ENCODE measurements at places on chromosomes 13 and 19.

- no peak for DNase-seq
Measured at GRCh38 chr13:101552286-101552685, 99.8 kb downstream of the ITGBL1 start.

GRCh38 chr19:8206147-8207087, 2.8 kb upstream of the CERS4 start:
- no peak for DNase-seq

- DNase-seq, result no peak
Measured at GRCh38 chr13:31330236-31330635, 130.5 kb downstream of the B3GLCT start.

DNA sequence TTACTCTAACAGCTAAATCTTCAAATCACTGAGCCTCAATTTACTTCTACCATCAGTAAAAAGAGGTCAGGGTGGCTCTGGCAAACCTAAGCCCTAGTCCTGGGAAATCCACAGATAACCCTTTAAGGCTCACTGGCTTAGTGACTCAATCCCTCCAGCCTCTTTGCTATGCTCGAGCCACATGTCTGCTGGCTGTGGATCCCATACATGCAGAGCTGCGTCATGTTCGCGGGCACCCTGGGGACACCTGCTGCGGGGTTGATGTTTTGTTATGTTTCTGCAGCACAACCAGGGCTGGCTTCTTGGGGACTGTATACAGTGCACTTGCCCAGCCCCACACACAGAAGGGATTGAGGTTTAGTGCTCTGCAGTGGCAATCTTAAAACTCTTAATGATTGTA, 41.6 kb upstream of the C13orf42 start:
- no peak for DNase-seq

DNA sequence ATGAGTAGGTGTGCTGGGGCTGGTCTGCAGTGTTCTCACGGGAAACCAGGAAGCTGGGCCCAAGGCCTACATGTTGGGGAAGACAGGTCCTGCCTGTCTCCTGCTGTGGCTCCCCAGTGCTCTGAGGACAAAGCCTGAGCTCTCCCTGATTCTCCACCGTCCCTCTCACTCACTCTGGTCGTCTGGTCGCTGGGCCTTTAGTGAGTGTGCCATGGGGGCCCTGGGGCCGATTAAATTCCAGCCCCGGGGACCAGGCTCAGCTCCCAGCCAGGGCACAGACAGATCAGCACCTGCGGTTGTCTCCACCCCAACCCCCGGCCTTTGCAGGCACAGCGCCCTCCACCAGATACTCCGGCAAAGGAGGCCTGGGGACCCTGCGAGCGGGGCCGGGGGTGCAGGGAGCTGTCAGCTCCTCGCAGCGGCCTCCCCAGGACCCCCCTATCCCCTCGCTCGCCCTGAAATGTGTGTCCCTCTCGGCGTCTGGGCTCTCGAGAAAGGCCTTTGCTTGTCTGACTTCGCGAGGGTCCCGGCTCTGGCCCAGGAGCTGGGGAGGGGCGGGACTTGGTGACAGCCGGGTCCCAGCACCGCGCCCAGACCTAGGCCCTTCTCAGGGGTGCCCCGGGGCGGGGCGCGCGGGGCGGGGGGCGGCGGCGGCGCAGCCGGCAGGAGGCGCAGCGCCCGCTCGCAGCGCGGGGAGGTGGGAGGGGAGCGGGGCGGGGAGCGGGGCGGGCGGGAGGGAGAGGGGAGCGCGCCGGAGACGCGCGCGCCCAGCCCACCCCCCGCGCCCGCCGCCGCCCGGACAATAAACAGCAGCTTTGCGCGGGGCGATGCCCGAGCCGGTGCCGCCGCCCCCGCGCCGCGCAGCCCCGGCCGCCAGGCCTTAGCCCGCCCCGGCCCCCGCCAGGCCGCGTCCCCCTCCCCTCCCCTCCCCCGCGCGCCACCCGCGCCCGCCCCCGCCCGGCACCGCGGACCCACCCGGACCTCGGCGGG, at the start of gene PALM:
TSS of gene PALM (plus strand) at position 782 of the 990 bp plus-strand sequence. CDS start 212 bp downstream, outside the sequence.
- no peak for DNase-seq

DNA sequence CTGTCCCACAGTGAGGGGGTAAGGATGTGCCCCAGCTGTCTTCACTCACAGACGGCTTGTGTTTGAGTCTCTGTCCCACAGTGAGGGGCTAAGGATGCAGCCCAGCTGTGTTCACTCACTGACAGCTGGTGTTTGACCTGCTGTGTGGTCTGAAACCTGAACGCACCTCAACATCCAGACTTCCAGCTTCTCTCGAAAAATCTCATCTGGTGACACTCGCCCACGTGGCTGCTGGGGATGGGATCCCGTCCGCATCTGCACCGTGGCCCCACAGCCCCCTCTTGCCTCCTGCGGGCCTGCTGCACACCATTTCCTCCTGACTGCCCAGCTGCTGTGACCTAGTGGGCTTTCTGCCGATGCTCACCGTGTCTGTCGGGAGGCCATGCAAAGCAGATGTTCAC, 27.3 kb downstream of the CHAF1A start:
- DNase-seq, result no peak

DNA sequence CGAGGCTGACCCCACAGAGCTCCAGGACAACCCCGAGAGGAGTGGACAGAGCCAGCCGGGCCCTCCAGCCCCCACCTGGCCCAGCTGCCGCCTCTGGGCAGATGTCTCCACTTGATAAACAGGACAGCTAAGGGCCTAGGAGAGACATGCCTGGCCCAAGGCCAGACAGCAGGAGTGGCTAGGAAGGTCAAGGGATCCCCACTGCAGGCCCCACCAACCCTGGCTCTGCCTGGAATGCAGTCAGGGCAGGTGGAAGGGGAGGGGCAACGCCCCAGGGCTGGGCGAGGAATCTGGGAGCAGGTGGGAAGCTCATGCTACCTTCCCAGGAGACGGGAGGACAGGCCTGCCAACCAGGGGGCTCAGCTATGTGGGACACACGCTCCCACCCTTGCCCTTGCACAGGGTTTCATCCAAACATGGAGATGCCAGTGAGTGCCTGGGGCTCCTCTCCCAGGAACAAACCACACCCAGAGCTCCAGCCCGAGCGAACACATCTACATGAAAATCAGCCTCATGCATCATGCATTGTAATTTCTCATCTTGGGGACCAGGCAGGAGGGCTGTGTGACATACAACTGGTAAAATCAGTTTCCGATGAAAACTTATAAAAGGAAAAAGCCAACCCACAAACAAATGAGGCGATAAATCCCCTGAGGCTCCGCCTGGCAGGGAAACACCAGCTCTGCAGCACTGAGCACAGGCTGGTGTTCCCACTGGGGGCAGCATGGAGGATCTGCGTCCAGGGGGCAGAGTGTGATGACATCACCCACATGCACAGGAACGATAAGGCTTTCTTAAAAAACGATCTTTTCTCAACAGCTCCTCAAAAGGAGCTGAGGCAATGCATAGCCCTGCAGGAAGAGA, 25.0 kb downstream of the SH3GL1 start:
- DNase-seq, result no peak

- DNase-seq, result no peak
Measured at GRCh38 chr19:34975056-34975455, 11.0 kb upstream of the ZNF792 start.

GRCh38 chr19:48329167-48329891, 4.0 kb downstream of the EMP3 start:
- no peak for DNase-seq

DNA sequence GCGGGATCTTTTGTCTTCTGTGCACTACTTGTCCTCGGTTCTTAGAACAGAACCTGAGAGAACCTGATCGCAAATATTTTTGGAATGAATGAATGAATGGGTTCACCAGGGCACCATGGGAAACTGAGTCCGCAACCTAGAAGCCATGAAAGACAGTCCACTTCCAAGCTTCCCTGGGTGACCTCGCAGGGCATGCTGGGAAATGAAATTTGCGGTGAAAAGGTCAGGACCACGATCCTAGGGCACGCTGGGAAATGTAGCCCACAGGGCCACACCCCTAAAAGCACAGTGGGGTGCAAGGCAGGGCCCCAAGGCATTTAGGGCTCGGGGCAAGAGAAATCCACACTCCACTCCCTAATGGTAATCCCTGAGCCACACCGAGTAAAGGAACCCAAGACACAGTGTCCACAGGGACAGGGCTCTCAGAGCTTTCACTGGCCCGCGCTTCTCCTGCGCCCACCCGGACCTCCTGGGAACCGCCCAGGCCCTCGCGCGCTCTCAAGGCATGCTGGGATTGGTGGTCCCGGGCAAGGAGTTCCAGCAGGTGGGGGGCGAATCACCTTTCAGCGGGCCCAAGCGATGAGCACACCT, 1.1 kb upstream of the PPP1R12C start:
- peak; percentile 37 for DNase-seq

GRCh38 chr13:51435002-51435578, 17.7 kb downstream of the INTS6 start:
- DNase-seq, result no peak
